ENCODE measurements at places on chromosomes 2 and 18.

- no peak for DNase-seq
These were observed 57.4 kb downstream of the SPP2 start for GRCh38 chr2:234107861-234108260.

- no peak for DNase-seq
These were observed 200.0 kb upstream of the NCKAP5 start for GRCh38 chr2:133768256-133768655.

DNA sequence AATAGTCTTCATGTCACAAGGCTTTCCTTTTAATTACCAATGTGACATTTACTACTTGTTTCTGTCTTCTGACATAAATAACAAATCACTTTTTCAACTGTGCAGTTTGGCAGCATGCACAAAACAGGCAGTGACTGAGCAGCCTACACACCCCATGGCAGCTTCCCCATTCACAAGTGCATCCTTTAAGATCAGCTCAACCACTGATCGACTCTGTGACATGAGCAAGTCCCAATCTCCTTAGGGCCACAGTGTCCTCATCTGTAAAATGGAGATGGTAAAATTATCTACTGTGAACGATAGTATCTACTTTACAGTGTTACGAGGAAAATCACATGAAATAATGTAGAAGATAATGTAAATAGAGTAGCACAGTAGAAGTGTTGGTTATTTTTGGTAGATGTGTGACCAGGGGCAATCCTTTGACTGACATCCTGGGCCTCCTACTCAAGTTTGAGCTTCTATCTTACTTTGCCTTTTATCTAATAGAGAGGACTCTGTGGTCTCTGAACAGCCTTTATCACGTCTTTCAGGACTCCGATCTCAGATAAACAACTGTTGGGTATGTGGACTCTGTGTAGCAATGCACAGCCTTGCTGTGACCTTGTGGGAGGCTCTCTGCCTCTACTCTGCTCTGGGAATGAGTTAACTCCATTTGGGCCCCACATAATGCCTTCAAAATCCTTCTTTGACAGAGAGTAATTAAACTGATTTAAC, 120.6 kb downstream of the PIGN start:
- DNase-seq: no peak

- DNase-seq: no peak
These were observed 274.9 kb upstream of the GALNT5 start for GRCh38 chr2:156982615-156983014.

DNA sequence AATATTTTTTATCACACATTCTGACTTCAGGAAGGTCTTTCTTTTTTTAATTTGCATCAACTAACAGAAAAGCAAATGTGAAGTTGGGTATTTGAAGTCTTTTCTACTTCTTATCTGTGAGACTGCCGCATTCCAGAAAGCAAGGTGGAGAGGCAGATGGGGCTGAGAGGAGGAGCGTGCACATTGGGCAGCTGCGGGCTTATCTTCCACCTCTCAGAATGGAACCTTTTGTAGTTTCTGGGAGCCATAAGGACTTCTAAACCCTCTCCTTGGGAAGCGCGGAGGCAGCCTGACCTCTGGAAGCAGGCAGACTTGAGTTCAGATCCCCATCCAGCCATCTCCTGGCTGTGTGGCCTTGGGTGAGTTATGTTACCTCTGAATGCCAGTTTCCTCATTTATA, 3.9 kb downstream of the MAPRE3 start:
- DNase-seq: no peak

GRCh38 chr2:22934747-22935146, 450.2 kb upstream of the KLHL29 start:
- DNase-seq: no peak

- no peak for DNase-seq
These were observed 108.1 kb downstream of the MBP start for GRCh38 chr18:77024476-77024875.

- no peak for DNase-seq
These were observed 84.5 kb downstream of the ABI2 start for GRCh38 chr2:203412546-203413331.

GRCh38 chr18:36440614-36441013, 143.1 kb downstream of the FHOD3 start:
- DNase-seq: no peak
